Astrocyte of the hippocampus (primary cell): ENCODE measurements at places on chromosomes 7 and 10.

DNA sequence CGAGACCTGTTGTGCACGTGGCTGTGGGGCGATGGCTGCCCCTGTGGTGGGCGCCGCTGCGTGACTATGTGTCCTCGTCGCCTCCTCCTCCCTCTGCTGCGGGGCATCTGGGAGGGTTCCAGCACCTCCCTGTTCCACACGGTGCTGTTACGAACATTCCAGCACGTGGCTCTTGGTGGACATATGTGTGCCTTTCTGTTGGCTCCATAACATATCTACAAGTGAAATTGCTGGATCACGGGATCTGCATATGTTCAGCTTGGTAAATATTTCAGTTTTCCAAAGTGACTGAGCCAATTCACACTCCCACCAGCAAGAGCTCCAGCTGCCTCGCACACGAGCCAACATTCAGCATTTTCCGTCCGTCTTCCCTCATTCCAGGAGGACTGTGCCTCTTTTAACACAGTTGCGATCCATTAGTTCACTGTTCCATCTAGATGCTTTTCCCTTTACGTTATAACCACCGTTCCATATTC lies 25.1 kb downstream of the SNX8 start:
- DNase-seq: no peak

DNA sequence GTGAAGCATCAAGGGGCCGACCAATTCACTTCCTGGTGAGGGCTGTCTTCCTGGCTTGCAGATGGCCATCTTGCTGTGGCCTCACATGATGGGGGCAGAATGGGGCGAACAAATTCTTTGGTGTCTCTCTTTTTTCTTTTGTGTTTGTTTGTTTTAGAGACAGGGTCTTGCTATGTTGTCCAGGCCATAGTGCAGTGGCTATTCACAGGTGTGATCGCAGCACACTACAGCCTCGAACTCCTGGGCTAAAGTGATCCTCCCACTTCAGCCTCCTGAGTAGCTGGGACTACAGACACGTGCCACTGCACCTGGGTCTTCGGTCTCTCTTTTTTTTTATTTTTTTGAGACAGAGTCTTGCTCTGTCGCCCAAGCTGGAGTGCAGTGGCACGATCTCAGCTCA lies 20.1 kb downstream of the NOLC1 start:
- DNase-seq: no peak

- DNase-seq: peak; percentile 6
Observed at GRCh38 chr7:81846398-81846797, 76.6 kb upstream of the HGF start.

GRCh38 chr7:49800031-49800430 lies 26.6 kb downstream of the VWC2 start:
- DNase-seq: no peak

DNA sequence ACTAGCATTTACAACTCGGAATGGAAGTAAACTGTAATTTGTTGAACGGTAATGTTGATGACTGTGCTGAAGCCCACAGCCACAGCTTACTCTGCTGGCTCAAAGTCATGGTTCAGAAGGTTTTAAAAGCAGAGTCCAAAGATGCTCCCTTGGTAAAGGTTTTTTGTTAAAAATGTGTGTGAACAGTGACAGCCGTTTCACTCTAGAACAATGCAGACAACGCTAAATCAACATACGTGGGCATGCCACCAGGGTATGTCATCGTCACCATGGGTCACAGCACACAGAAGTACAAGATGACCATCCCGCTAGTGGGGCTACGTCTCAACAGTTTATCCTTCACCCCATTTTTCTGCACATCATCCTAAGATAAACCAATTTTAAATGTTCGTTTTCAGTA lies 106.5 kb upstream of the LANCL2 start:
- DNase-seq: no peak

- peak; percentile 99 for DNase-seq
Observed at GRCh38 chr7:76294344-76295024, 8.0 kb upstream of the HSPB1 start.

- DNase-seq: no peak
Observed at GRCh38 chr10:125038637-125039036, 96.7 kb downstream of the ZRANB1 start.

- no peak for DNase-seq
Observed at GRCh38 chr10:112282086-112282485, 1.1 kb upstream of the TECTB start.

- peak; percentile 95 for DNase-seq
Observed at GRCh38 chr7:102117743-102118142, 168.9 kb upstream of the SH2B2 start.

- DNase-seq: peak; percentile 50
Observed at GRCh38 chr7:101185258-101185839, 5.3 kb upstream of the NAT16 start.

DNA sequence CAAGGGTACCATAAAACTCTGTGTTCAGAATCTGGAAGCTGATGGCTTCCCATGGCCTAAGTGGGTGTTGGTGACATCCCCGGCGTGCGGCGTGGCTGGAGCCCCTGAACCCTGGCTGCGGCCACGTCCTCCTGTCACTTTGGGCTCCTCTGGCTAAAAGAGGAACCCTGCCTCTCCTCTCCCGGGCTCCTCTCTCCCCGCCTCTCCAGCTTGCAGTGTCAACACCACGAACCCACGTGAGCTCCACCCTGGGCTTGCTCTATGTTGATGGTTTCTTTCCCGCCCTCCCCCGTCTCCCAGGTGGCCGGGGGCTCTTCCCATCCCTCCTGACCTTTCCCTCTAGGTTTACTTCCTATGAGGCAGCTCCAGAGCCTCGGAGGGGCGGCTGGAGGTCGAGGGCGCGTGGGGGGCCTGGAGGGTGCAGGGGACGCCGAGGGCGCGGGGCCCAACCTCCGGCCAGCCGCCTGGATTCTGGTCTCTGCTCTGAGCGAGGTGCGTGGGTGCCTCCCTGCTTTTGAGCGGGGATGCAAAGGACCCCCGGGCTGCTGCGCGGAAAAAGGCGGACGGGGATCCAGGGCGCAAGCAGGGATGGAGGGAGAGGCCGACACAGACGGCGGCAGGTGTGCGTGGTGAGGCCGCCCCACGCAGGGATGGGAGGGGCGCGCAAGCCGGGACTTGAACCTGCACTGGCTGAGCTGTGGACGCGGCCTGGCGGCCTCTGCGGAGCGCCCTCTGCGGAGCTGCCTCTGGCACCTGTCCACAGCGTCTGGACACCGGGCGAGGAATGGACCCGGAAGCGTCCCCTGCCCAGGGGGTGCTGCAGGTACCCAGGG lies 115.5 kb upstream of the DIP2C start:
- no peak for DNase-seq

- peak; percentile 42 for DNase-seq
Observed at GRCh38 chr7:140062118-140062527, 628 bp downstream of the PARP12 start.

DNA sequence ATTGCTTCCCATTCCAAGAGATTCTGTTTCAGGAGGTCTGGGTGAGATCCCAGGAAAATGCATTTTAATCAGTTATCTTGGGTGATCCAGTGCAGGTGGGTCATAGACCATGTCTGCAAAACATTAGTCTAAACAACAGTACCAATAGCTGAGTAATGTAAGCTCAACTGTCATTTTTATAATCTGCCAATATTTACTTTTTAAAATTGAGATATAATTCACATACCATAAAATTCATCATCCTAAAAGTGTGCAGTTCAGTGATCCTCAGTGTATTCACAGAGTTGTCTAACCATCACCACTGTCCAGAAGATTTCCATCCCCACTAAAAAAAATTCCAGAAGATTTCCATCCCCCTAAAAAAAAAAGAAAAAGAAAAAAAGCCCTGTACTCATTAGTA lies 51.0 kb downstream of the FAM204A start:
- DNase-seq: no peak

DNA sequence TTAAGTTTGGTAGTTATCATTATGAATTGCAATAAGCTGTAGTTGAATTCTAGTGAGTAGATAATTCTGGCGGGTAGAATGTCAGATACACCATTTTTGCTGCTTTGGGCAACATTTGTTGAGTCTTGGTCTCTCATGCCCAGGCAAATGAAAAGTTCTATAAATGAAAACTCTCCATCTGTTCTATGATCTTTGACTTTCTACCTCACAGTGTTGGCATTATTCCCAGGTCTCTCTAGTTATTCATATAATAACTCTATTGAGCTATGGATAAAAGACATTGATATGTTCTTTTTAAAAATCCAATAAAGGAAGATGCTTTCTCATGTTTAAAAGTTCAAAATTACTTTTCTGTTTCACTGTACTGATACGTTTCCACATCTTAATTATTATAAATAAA lies 415.3 kb upstream of the SEMA3D start:
- no peak for DNase-seq

- no peak for DNase-seq
Observed at GRCh38 chr10:131641231-131641630, 259.6 kb upstream of the PPP2R2D start.

- DNase-seq: no peak
Observed at GRCh38 chr10:100076750-100077149, 4.9 kb downstream of the CPN1 start.

DNA sequence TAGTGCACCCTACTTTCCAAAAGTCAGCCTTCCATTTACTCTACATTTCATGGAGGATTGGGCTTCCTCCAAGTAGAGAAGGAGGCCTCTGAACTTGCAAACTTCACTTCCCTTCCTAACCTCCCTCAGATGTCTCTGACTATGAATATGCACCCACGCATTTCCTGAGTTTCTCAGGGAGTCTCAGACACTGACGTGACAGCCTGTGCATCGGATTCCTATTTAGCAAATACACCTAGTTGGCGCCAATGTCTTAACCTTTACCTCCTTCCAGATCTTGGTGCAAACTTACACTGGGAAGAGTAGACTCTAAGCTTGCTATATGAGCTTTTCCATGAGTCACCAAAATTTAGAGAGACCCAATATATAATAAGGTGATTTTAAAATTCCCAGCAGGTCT lies 920.1 kb upstream of the AUTS2 start:
- DNase-seq: no peak

- peak; percentile 84 for DNase-seq
Observed at GRCh38 chr10:119189811-119190282, 11.2 kb upstream of the PRDX3 start.

DNA sequence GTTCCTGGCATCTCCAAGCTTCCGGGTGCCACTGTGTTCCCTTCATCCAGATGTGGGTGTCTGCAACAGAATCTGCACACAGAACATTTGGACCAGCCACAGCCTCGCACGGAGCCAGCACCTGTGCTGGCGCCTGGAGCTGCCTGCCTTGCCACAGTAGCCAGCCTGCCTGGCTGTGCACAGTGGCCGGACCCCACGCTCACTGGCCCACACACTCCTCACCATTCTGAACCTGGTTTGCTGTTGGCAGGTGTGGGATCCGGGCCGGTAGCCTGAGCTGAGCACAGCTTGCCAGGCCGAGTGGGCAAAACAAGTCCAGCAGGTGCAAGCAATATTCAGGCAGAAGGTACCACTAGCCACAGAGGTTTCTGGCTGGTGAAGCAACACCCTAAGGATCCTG lies 7.6 kb upstream of the KLHL7 start:
- DNase-seq: no peak

- no peak for DNase-seq
Observed at GRCh38 chr7:67725423-67725822, 728.8 kb downstream of the TYW1 start.

DNA sequence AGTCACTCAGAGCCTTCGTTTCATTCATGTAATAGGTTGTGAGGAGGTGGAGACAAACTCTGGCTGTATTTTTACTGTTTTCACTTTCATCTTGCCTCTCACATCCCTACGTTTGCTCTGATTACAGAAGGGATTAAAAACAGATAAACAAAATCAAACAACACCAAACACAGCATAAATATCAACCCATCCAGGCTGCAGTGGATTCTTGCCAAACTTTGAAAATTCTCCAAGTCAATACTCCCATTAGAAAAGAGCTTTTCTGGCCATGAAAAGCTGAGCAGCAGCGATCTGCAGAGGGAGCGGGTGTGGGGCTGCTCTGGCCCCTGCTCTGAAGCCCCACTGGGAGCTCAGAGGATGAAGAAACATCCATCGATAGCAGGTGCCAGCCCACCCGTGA lies 283.2 kb downstream of the WDR37 start:
- no peak for DNase-seq

DNA sequence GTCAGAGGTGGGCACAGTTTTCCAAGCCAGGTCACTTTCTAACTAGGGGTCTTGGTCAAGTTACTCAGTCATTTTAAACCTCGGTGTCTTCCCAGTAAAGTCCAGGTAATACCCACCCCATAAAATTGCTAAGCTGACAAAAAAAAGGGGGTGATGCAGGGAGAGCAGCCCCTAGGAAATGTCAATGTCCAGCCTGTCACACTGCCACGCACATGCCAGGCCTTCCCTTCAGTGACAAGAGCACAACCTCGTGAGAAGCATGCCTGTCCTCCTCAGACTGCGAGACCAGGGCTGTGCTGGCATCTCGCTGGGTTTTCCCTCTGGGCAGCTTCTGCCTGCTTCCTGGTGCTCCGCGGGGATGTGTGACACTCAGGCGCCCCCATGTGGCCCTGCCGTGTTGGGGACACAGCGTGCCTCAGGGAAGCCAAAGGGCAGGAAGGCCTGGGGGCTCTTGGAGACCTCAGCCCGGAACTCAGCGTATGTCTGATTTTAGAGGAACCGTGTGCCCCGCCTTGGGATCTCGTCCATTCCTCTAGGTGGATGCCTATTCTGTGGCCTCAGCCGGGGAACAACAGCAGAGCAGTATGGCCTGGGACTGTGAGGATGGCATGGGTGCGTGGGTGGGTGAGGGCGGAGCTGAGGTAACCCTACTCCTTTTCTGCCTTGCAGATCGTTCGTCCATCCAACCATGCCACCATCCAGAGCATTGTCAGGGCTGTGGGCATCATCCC lies 10.2 kb upstream of the GDF2 start:
- peak; percentile 88 for DNase-seq

DNA sequence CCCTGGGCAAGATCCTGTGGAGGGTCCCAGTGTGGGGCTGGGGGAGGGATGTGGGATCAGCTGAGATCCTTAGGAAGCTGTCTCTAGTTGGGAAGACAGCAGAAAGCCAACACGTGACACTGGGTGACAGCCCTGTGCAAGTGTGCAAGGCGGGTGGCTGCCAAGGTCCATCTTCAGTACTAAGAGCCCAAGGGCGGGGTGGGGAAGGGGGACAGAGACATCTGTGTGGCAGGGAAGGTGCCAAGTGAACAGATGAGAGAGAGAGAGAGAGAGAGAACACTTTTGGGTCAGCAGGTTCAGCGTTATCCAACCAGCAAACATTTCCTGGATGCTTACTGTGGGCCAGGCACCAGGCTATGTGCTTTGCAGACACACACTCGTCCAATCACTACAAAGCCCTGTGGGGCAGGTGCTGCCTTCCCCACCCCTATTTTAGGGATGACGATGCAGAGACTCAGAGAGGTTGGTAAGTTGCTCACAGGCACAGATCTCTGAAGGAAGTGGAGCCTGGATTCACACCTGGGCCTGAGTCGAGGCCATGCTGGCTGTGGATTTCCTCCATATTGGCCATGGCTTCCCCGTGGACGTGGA lies 135.7 kb downstream of the GRK5 start:
- no peak for DNase-seq

- DNase-seq: peak; percentile 61
Observed at GRCh38 chr10:51010977-51011376, 63.3 kb upstream of the PRKG1 start.

- DNase-seq: no peak
Observed at GRCh38 chr7:134461916-134462315, 3.0 kb upstream of the AKR1B1 start.

- no peak for DNase-seq
Observed at GRCh38 chr7:75691793-75692543, 46.8 kb downstream of the HIP1 start.
